ENCODE measurements at places on chromosomes 13 and 19.

GRCh38 chr19:46371371-46371901 is 24.5 kb downstream of the PPP5C start:
- no peak for DNase-seq

DNA sequence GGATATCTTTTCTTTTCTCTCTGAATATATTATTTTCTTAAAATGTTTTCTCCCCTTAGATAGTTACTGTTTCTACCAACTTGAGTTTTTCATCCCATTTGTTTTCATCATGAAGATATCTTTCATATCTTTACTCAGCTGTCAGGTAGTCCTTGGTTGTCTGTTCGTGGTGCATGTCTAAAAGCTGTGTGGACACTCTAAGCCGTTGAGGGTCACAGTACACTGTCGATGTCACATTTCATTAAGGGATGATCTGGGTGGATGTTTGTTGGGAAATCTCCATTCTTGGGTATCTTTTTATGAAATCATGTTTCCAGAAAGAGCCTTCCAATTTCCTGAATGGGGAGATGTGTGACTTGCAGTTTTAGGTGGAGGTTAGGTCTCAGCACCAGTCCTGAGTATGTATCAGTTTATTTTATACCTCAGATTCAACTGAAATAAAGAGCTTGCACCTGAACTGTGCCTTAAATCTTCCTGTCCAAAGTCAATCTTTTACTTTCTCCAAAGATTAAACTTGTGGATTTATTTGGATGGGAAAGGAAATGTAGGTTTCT is 23.2 kb downstream of the ZMYM2 start:
- DNase-seq = no peak

- DNase-seq = peak; percentile 73
Observed at GRCh38 chr19:38543807-38544568, 73.8 kb downstream of the MAP4K1 start.

DNA sequence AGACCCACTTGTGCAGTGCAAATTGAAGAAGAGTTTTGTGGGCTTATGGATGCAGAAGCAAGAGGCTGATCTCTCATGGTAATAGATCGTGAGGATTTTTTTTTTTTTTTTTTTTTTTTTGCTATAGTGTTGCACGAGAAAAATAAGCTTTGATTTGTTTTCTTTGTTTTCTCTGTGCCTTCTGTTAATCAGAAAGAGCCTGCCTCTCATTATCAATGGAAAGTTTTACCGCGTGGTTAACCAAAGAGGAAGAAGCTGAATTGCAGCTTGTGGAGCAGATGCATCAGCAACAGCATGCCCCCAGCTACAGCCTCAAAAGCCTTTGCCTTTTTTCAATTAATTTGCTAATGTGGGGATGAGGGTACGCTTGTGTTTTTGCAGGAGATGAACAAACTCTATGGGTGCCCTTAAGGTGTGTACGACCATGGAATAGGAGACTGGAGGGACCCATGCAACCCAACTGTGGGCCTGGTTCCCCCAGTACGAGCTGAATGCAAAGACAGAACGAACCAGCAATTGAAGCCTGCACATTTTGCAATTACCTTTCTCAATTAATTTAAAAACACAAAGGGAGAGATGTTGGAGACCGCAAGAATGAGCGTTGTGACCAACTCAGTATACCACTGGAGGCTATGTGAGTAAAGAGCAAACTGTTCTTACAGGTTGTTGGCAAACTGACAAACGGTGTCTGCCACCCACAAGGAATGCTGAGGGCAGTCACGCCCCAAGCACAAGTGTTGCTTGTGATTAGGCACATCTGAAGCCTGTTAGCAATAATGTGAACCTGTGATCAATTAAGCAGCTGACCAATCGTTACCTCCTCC is 58.6 kb upstream of the SPRY2 start:
- DNase-seq = no peak

DNA sequence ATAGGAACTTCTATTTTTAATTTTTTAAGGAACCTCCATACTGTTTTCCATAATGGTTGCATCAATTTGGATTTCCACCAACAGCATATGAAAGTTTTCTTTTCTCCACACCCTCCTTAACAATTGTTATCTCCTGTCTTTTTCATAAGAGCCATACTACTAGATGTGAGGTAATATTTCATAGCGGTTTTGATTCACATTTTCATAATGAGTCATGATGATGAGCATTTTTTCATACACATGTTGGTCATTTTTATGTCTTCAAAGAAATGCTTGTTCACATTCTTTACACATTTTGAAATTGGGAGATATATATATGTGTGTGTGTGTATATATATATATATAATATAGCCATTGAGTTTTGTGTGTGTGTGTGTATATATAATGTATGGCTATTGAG is 420.3 kb upstream of the PCDH9 start:
- no peak for DNase-seq

DNA sequence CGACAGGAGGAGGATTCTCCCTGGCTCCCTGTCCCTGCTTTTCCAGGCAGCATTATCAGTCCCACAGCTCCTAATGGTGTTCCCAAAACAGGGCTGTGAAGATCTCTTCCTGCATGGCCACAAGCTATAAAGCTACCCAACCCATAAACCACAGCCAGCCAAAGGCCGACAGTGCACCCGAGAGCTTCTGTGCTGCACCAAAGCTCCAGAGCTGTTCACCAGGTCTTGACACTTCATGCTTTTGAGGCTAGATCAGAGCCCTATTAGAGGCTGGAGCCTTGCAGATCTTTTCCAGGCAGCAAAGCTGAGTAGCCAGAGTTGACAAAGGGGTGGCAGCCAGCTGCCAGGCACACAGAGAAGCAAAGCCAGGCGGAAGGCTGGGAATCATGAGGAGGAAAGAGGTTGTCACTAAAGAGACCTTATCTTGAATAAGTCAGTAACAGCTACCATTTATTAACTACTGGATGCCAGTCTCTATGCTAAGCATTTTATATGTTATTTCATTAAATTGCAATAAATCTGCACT is 180.4 kb downstream of the KATNAL1 start:
- DNase-seq = no peak

DNA sequence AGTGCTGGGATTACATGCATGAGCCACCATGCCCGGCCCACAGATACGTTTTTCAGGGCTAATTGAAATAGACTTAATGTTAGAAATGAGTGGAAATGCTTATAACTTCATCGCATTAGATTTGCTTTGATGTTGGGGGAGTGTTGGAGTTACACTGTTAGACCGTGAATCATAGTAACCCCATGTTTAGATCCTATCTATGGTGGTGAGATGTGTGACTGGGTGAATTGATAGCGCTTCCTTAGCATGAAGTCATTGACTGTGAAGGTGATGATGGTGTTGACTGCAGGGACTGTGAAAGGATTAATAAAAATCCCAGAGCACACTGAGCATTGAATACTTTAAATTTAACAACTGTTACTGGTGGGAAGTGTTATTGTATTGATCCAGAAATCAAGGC is 1.7 kb downstream of the ZNF264 start:
- no peak for DNase-seq

DNA sequence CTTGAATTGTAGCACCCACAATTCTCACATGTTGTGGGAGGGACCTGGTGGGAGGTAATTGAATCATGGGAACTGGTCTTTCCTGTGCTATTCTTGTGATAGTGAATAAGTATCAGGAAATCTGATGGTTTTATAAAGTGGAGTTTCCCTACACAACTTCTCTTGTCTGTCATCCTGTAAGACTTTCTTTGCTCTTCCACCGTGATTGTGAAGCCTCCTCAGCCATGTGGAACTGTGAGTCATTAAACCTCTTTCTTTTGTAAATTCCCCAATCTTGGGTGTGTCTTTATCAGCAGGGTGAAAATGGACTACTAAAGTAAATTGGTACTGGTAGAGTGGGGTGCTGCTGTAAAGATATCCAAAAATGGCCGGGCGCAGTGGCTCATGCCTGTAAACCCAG is 215.6 kb downstream of the LIG4 start:
- no peak for DNase-seq

GRCh38 chr13:74883834-74884233 is 598.1 kb downstream of the TBC1D4 start:
- DNase-seq = no peak

GRCh38 chr19:1718420-1719291 is 34.6 kb upstream of the ONECUT3 start:
- no peak for DNase-seq

GRCh38 chr13:73782450-73783449 is 351.5 kb downstream of the KLF12 start:
- DNase-seq = no peak

DNA sequence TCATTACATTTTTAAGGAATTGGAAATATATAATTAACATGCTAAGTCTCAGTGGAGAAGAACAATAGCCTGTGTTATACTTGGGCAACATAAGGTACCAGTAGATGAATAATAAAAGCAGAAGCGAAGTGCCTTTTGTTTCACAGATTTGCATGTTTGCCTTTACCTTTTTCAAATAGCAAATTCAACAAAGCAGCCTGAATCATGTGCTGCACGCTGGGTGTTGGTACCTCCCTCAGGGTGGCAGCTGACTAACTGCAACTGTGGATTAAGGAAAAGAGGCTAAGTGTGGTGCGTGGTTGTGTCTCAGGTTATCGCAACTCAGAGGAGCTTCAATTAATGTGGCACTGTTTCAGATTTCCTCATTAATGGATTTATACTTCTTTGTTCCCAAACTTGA is 189.0 kb downstream of the LMO7 start:
- no peak for DNase-seq

GRCh38 chr19:4425537-4425936 is 23.1 kb downstream of the CHAF1A start:
- no peak for DNase-seq

- no peak for DNase-seq
Observed at GRCh38 chr19:15452111-15453047, 2.6 kb upstream of the WIZ start.

DNA sequence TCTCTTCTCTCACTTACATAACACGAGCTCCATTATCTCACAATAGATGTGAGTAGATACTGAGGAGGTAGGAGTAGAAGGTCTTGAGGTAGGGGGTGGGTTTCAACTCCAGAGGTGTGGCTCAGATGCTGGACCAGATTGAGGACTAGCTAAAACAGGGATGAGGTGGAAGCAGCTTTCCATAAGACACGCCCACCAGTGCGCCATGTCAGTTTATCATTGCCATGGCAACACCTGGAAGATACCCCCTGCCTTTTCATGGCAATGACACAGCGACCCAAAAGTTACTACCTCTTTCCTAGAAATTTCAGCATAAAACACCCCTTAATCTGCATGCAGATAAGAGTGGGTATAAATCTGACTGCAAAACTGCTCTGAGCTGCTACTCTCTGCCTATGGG is 44.1 kb downstream of the KCTD15 start:
- DNase-seq = no peak

DNA sequence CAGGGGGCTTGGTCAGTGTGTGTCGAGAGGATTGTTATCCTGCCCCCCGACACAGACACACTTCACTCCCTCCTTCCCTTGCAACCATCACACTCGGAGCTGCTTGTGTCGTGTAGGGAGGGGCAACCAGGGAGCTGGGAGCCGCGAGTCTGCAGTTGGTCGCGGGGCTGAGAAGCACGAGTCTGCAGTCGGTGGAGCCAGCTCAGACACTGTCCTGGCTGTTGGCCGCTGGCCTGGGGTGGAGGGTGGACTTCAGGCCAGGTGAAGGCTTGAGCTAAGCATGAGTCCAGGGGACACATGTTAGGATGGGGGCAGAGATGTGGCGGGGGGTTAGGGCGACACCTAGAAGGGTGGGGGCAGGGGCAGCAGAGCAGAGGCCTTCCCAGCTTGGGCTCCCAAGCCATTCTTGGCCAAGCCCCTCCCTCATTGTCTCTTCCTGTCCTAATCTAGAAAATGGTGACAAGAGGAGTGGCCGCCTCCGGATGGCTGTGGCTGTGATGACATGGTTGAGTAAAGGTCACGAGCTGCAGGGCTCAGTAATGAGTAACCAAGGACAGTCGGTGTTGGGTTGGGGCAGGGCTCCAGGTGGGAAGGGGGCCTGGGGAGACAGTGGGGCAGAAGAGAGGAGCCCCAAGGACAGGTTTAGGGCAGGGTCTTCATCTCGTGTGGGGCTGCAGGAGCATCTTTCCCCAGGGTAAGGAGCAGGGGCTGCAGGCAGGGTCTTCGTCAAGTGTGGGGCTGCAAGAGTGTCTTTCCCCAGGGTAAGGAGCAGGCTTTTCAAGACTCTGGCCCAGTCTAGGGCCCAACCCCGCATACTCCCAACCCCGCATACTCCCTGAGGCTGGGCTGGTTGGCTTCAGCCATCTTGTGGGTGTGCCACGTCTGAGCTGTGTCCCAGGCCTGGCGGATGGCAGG is 8.6 kb downstream of the PPP5C start:
- DNase-seq = no peak

- DNase-seq = no peak
Observed at GRCh38 chr13:78460176-78460575, 143.2 kb downstream of the POU4F1 start.

DNA sequence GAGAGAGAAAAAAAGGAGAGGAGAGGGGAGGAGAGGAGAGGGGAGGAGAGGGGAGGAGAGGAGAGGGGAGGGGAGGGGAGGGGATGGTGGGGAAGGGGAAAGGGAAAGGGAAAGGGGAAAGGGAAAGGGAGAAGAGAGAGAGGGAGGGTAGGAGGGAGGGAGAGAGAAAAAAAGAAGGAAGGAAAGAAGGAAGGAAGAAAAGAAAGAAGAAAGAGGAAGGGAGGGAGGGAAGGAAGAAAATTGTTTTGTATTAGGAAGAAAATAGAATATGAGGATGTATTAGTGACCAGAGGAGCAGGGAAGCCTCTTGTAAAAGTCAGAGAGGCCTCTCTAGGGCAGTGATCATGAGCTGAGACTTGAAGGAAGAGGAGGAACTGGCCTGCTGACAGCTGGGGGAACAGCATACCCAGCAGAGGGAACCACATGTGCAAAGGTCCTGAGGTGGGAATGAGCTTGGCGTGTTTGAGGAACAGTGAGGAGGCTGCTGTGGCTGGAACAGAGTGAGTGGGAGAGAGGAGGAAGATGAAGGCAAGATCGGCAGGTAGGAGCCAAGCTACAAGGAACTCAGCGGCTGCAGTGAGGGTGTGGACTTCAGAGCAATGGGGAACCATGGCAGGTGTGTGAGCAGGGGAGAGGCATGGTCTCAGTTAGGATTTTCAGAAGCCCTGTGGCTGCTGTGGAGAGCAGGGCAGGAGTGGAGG is 9.6 kb upstream of the KCNN1 start:
- no peak for DNase-seq

- DNase-seq = no peak
Observed at GRCh38 chr19:29618871-29619270, 12.8 kb downstream of the POP4 start.

- DNase-seq = peak; percentile 32
Observed at GRCh38 chr19:51688671-51689571, 4.2 kb upstream of the SPACA6 start.

DNA sequence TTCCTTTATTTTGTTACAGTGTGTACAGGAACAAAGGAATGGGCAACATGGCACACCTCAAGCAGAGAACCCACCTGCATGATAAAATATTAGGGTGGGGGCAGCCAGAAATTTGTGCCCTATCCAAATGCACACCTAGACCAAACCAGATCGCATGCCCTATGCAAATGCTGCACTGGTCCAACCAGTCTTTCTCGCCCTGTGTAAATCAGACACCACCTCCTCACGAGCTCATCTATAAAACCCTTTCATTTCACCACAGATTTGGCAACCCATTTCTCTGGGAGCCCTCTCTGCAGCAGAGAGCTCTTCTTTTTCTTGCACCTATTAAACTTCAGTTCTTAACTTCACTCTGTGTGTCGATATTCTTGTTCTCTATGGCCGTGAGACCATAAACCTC is 1559.2 kb downstream of the SLITRK1 start:
- no peak for DNase-seq

- no peak for DNase-seq
Observed at GRCh38 chr19:49910179-49910578, 13.5 kb upstream of the IL4I1 start.
